Hepatocyte (in vitro differentiated cells): ENCODE measurements at places on chromosomes 7 and 10. TPM values are rescaled to one million over a fixed set of nuclear protein-coding genes. Genes with fewer than 3 reads are reported as not detected.
A peak's percentile ranks its signal among the peaks of the same experiment; 100 is the strongest.

Gene HOXA4
- 1.3 and 1.4 TPM in 2 replicates for total RNA-seq

- DNase-seq = no peak
Observed at GRCh38 chr7:99788554-99788953, 4.6 kb upstream of the CYP3A4 start.

DNA sequence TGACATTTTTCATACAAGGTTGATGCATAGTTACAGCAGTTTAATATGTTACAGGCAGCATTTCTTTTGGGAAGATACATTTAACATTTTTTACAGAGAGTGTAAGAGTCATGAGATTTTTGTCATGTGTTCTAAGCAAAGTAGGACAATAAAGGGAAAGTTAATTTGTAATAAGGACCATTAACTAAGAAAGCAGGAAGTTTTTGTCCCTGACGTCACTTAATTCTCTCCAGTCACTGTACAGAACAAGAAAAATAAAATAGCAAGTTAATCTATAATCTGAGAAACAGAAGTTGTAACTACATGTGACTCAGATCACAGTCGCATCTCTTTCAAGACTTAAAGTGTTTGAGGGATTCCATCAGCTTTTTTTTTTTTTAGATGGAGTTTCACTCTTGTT, 49.5 kb upstream of the CAPZA2 start:
- DNase-seq = peak; percentile 54

GRCh38 chr10:130470973-130471372, 334.8 kb downstream of the GLRX3 start:
- DNase-seq = no peak

DNA sequence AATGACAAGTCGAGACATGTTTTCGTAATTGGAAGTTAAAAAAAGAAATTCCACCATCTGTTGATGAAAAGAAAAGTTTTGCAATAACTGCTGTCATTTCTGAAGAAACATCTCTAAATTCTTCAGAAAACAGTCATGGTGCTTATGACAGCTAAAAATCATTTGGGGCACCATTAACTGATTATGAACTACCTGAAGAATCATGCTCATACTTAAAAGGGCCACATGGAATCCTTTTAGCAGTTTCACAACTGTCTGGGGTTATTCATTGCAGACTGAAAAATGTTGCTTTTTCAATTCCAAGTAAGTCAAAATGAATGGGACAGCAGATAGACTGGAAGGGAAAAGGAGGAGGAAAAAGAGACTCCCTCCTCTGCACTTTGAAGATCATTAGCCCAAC, 134.2 kb downstream of the CHN2 start:
- no peak for DNase-seq

GRCh38 chr10:23657677-23658076, 218.8 kb downstream of the OTUD1 start:
- DNase-seq = no peak

DNA sequence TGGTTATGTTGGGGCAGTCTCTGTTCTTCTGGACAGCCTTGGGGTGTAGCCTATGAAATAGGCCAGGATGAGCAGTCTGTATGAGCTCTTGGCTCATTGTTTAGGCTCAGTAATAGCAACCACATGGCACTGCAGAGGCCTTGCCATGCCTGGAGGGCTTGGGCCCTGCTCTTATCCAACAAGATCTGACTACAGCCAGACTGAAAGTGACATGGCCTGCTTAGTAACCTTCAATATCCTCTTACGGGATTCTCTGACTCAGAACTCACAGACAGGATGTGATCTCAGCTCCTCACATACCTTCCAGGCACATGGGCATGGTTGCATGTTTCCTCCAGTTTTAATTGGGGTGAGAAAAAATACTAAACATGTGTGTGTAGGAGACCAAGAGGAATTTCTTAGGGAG, 289.3 kb downstream of the PTEN start:
- DNase-seq = peak; percentile 44

GRCh38 chr10:50982989-50983388, 91.3 kb upstream of the PRKG1 start:
- DNase-seq = no peak

DNA sequence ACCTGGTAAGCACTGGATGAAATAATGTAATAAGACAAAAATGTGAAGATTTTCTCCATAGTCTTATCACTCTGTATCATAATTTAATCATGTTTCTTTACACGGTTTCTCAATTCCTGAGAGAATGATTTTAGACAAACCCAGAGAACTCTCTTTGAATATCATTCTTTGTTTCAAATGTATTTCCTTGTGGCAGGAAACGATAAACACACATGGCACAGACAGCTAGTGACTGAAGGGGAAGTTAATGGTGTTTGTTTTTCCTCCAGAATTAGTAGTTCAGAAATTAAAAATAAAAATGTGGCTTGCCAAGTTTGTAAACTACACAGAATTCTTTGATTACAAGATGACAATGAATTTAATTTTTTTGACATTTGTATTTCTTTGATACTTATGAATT, 163.7 kb upstream of the PRPS1L1 start:
- DNase-seq = no peak

DNA sequence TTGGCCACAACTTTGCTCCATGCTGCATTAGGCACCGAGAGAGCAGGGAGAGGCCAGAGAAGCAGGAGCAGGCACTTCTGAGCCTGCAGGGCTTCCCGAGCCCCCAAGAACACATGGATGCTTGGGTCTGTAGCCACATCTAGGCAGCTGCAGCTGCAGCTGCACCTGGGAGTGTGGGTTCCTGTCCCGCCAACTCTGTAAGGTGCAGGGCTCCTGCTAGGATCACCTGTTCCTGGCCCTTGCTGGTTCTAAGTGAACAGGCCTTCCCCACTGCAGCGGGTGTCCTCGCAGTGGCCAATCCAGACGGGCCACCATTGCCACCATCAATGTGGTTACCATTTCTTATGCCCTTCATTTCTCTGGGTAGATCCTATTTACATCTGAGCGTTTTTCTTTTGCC, 330.3 kb downstream of the AUTS2 start:
- no peak for DNase-seq

DNA sequence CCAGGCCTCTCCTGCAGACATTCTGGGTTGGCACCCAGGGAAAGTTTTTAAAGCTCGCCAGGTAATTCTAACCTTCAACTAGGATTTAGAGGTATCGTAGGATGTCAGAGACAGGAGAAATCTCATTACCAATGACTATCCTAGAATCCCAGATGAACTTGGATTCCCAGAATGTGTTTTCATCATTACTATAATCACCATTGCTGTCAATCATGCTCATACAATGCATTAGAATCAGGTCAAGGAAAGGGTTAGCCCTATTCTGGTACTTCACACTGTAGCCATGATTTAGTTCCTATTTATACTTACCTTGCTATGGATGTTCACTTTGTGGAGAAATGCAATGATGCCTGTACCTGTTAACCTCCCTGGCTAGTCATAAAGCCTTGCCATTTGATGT, 67.0 kb upstream of the GPR158 start:
- DNase-seq = no peak
